NCI-H187 treated with DMSO at 0.1 percent for 48 hours (cell line): ENCODE measurements at places on chromosomes 7 and 10.
A peak's percentile ranks its signal among the peaks of the same experiment; 100 is the strongest.

DNA sequence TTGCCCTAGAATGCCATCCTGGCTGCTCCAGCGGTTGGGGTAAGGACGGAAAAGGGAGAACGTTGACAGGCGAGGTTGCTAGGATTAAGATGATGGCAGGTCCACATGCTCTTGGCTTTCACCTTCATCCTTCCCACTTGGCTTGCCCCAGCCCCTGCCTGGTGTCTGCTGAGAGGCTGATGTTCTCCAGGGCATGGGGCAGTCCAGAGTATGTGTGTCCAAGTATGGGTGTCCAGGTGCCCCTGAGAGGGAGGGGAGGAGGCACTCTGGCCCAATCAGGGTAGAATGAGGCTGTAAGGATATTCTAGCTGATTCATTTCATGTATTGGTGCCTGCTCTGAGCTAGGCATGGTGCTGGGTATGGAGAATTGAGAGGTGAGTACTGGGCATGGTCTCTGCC, 12.6 kb downstream of the NEURL1 start:
- DNase-seq = no peak

DNA sequence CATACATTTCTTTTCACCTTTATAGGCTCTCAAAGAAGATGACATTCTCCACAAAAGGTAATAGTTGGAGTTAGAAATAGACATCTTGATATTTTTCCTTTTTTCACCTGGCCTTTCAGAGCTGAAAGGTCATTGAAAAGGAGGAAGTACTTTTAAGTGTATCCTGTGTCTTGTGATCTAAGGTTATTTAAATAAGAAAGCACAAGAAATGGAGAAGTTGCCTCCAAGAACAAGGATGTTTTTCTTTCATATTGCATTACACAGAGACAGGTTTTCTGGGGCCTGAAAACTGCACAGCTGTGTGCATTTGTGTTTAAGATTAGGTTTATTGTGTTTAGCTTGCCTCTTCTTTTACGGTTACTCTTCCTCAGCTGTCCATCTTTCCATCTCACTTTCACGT, 103.4 kb upstream of the SEMA3D start:
- no peak for DNase-seq

GRCh38 chr10:104054430-104054829, 31.2 kb downstream of the COL17A1 start:
- no peak for DNase-seq

DNA sequence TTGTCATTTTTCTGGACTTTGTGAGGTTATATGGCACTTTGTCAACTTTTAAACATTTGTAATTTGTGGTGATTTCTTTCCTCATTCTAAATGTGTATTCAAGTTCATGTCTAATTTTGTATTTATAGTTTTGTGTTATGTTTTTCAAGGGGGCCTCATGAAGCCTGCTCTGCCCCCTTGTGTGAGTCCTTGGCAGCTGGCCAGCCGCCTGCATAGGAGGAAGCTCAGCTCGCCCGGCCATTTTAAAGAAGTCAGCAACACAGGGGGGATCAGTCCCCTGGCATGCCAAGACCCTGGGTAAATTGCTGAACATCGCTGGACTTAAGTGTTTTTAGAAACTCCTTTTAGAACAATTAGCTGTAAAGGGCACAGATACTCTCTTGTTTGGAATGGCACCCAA, 123.0 kb downstream of the ANLN start:
- DNase-seq = no peak

DNA sequence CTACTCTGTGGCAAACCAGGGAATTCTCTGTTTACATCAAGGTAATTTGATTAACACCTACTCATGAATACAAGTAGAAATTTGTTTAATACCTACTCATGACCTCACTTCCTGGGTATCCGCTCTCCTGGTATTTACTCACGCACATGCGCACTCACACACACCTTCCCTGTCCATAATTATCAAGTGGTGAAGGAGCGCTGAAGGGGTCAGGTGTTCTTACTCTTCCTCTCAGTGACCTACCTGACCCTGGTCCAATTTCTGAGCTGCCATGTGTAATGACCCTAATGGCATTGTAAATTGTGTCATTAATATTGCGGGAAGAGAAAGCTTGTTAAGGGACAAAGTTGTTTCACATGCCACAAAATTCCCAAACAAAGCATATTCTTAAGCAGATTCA, 41.3 kb upstream of the TRIL start:
- no peak for DNase-seq

- no peak for DNase-seq
These were observed 1.1 kb downstream of the MMRN2 start for GRCh38 chr10:86956195-86956847.

GRCh38 chr10:112184379-112184778, 814 bp upstream of the GPAM start:
- no peak for DNase-seq

DNA sequence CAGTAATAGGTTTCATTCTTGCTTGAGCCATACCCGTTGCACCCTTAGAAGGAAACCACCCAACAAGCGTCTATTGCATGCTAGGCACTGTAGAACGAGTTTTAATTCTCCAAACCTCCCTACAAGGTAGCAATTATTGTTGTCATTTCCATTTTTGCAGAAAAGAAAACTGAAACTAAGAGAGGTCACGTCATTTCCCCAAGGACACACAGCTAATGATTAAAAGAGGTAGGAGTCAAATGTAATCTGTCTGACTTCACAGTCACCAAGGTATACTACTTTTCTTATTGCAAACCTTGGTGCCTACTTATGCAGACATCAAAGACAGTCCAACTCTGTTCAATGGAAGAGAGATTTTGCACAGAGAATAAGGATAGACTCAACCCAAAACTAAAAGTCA, 49.1 kb upstream of the C1QL3 start:
- no peak for DNase-seq

DNA sequence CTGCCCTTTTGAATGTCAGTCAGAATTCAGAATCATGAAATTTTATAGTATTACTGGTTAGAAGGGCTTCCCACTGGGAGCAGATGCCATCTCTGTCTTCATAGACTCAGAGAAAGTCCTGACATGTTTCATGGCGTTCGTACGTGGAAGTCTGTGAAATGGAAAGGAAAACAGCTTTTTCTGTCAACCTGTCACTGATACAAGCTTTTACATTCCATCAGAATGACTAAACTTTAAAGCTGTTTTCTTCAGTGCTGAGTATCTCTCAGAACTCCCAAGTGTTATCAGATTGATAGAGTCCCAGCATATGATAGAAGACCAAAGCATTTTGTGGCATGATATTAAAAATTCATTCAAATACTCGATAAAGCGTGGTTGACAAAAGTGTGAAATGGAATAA, 726.7 kb upstream of the GALNT17 start:
- DNase-seq = no peak

GRCh38 chr10:101595591-101596433, 7.7 kb downstream of the DPCD start:
- no peak for DNase-seq

GRCh38 chr10:27297844-27298521, 57.4 kb upstream of the ACBD5 start:
- DNase-seq = no peak

DNA sequence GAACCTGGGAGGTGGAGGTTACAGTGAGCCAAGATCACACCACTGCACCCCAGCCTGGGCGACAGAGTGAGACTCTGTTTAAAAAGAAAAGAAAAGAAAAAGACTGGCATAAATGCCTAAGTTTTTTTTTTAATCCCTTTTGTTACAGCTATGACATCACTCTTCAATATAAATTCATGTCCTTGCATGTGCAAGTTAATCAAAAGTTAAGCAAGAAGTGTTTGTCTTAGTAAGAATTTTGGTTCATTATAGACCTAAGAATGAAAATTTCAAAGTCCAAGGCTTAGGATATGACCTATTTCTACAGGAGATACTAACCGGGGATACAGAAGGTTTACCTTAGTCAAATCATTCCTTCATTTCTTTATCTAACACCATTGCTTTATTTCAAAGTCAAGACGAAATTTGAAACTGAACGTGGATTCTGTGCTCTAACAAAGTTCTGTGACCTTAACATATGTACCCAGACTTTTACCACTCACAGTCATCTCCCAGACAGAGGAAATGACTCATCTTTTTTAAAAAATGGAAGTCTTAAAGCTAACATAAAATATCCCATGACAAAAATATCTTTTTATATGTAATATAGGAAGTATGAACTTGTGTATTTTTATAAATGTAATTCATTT, 29.3 kb upstream of the ITGB8 start:
- DNase-seq = no peak

- no peak for DNase-seq
These were observed 73.0 kb upstream of the IL6 start for GRCh38 chr7:22653951-22654350.

- no peak for DNase-seq
These were observed 34.5 kb downstream of the ASB13 start for GRCh38 chr10:5631936-5632335.

DNA sequence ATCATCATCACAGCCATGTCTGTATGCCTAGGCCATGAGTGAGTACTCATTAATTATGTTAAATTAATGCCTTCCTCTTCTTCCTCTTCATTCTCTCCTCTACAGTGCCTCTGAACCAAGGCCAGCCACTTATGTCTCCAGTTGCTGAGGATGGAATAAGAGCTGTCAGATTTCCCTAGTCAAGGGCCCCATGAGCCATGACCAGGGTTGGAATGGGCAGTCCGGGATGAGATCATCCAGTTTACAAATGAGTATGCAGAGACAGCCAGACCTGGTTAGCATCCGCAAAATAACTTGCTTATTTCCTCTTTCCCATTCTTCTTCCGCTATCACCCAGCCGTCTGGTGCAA, 342.7 kb downstream of the GRID1 start:
- DNase-seq = no peak

DNA sequence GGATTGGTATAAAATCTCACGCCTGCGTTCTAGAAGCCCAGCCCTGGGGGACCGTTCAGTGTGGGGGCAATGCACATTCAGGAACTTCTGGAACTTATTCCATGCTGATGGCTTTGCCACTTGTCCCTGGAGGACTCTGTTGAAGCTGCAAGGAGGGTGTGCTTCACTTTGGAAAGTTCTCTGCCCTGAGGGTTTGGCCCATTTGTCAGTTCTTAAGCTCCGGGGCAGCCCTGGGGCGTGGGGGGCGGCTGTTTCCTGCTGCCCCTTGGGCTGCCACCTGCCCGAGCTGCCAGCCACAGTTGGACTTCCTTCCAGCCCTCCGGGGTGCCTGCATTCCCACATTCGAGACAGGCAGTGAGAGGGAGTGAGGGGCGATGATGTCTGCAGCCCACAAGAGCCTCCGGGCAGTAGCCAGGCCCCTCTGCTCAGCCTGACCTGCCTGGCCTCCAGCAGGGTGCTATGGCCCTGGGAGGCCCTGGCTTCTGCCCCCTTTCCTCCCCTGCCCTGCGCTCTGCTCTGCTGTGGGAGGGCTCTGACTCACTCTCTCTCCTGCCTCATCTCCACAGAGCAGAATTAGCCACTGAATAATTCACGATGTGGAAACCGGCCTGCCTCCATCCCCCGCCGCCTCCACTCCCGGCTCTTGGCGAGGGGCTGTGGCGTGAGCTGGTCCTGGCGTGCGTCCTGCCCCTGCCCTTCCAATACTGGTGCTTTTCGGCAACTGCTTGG, 1.9 kb downstream of the TTYH3 start:
- no peak for DNase-seq

DNA sequence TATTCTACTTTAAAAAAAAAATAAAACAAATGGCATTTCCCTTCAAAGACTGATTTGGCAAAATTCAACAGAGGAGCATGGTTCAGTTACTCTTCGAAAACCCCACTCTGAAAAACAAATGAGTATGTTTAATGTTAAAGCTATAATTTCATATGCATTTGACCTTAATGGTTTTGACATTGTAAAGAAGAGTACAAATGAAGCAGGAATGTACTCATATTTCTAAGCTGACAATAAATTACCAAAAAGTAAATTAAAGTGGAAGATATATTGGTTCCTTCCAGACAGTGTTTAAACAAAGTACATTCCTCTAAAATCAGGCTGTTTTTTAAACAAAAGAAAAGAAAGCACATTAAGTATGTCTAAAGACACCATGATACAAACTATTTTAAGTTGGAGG, 16.4 kb downstream of the RGS10 start:
- DNase-seq = no peak

DNA sequence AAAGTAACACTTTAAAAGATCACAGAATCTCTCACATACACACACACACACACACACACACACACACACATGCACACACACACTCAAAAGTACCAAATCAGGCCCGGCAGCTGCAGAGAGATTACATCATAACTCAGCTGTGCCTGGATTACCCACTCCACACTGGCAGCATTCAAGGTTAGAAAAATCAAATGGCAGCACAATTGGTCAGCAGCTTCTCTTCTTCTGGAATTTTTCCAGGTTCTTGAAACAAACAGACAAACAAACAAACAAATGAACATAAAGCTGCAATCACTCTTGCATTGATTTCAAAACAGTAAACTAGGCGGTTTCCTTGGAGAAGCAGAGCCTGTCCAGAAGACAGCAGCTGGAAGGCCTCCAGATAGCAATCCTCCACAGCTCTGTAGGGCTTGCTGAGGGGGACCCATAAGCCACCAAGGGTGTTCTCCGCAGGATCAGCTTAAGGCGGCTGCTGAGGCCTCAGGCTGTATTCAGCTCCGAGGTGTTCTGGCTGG, 24.5 kb upstream of the FAM133B start:
- DNase-seq = no peak

- DNase-seq = no peak
These were observed 40.6 kb upstream of the ABCA13 start for GRCh38 chr7:48130658-48131108.

GRCh38 chr7:80208700-80209099, 74.1 kb downstream of the GNAI1 start:
- DNase-seq = no peak

- DNase-seq = peak; percentile 40
These were observed 6.9 kb upstream of the VGF start for GRCh38 chr7:101172005-101172853.

DNA sequence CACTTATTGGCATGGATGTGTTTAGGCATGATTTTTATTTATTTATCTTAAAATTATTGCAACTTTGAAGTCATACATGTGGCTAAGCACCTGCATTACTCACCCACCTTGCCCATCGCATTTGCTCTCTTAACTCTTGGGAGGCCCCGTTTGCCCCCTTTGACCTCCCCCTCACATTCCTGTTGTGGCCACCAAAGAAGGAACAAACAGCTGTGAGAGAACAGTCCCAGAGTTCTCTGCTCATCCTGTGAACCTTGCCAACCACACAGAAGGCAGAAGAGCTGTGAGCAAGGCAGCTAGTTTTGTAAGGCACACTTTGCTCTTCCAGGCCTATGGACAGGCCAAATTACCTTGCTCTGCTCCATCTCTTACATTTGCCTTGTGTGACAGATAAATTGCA, 23.6 kb upstream of the FGL2 start:
- DNase-seq = no peak

DNA sequence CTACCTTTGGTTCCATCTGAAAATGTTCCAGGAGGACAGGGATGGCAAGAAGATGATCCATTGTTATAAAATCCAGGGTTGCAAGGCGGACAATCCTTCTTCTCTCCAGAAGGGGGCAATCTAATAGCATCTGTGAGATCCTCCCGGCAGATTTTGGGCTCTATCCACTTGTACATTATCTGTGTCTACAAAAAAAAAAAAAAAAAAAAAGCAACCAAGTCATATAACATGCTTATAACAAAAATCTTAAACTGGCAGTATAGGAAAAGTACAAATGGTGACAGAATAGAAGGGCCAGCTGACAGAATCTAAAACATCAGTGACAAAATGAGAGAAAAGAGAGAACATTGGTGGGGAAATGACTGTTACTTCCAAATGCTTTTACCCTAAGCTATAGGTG, 132.7 kb downstream of the ELAPOR2 start:
- DNase-seq = no peak

GRCh38 chr10:10647331-10647730, 370.3 kb upstream of the CELF2 start:
- DNase-seq = no peak

- DNase-seq = no peak
These were observed 41.5 kb upstream of the EBLN1 start for GRCh38 chr10:22259280-22259679.

- no peak for DNase-seq
These were observed 49.3 kb downstream of the CCDC6 start for GRCh38 chr10:59857049-59857448.
